ENCODE measurements at places on chromosomes 6 and 20. TPM values are rescaled to one million over a fixed set of nuclear protein-coding genes. Genes with fewer than 3 reads are reported as not detected.

The SLC24A3 gene
- 4.2 TPM for total RNA-seq

The PPIL6 gene
- total RNA-seq, result 0.97 TPM

The C6orf136 gene
- 4.8 TPM for total RNA-seq

The HTR1B gene
- 8.2 TPM for total RNA-seq

The HTR1E gene
- not detected for total RNA-seq

The STK38 gene
- 55.3 TPM for total RNA-seq

The LHFPL5 gene
- total RNA-seq, result not detected

The CAP2 gene
- total RNA-seq, result 22.2 TPM

The KCNK16 gene
- total RNA-seq, result not detected

The MEP1A gene
- not detected for total RNA-seq

The BANF2 gene
- not detected for total RNA-seq

The TNFAIP3 gene
- total RNA-seq, result 3.9 TPM

The MRAP2 gene
- total RNA-seq, result not detected

The MLIP gene
- not detected for total RNA-seq

The DCBLD1 gene
- 39.0 TPM for total RNA-seq

The SLC17A3 gene
- total RNA-seq, result not detected

The OR2J3 gene
- total RNA-seq, result not detected

The C6orf52 gene
- total RNA-seq, result not detected

The CST7 gene
- total RNA-seq, result not detected

The NHLRC1 gene
- 1.7 TPM for total RNA-seq

The IPCEF1 gene
- 0.32 TPM for total RNA-seq

The C20orf141 gene
- total RNA-seq, result 0.32 TPM

The RBPJL gene
- total RNA-seq, result not detected

The PTCHD4 gene
- 4.2 TPM for total RNA-seq

The COL11A2 gene
- total RNA-seq, result under 0.01 TPM

The FOXQ1 gene
- 0.43 TPM for total RNA-seq

The FBXL4 gene
- 10.6 TPM for total RNA-seq

All from fibroblast of villous mesenchyme (primary cell).